CD4-positive, alpha-beta T cell treated with Interleukin-2 at 100 ng/mL for 4 hours (primary cell): ENCODE measurements at places on chromosomes 3 and 15.

- DNase-seq = peak; percentile 77
Measured at GRCh38 chr3:42780892-42781700, 8.0 kb upstream of the CCDC13 start.

GRCh38 chr15:64163659-64164362 is 989 bp upstream of the PPIB start:
- DNase-seq = no peak

DNA sequence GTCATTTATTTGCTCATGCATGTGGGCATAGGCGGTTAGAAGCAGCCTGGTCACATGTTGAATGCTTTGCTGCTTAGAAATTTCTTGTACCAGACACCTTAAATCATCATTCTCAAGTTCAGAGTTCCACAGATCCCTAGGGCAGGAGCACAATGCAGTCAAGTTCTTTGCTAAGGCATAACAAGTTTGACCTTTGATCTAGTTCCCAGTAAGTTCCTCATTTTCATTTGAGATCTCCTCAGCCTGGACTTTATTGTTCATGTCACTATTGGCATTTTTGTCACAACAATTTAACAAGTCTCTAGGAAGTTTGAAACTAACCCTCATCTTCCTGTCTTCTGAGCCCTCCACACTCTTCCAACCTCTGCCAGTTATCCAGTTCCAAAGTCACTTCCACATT is 22.8 kb downstream of the HGD start:
- DNase-seq = no peak

DNA sequence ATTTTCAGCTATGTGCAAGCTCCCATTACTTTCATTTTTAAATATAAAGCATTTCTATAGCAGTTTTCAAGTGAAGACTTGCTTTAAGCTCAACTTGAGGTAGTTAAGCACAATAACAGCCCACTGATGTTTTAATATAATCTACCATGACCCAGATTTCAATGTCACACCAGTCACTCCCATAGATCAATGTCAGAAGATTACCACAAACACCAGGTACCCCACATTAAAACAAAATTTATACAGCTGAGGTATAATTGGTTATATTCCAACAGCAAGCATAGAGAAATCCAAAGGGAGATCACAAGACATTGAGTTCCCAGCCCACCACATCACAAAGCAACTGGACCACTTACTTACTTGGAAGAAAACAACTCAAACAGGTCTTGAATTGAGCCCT is 22.8 kb downstream of the GTPBP8 start:
- DNase-seq = no peak

DNA sequence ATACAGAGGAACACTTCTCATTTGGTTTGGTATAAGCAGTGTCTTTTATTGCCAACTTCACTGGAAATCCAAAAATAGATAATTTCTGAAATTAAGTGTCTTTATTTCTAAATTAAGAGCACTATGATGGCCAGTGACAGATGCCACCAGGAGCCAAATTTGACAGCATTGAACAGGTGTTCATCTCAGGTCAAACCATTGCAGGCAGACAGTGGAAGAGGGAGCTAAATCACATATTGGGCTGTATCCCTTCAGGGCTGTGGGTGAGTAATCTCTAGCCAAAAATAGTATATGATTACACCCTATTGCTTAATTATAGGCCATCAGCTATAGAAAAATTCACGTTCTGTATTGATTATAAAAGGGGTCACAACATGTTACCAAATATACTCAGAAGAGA is 457.7 kb downstream of the NAALADL2 start:
- DNase-seq = no peak

DNA sequence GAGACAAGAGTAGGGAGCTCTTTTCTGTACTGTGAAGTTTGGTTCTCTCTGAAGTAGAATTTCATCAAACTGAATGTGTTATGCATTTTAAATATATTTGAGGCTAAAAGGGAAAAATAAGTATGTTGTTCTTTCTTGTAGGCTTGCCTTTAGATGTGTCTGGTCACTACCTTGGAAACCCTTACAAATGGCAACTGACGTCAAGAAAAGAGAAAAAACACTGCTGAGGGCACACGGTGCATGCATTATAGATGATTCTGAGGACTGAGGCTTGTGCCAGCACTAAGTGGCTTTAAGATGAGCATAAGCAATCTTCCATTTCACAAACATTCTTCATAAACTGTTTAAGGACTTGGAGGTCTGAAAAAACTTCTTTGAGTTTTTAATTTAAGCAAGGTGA is 31.1 kb upstream of the ACTL6A start:
- DNase-seq = no peak

- DNase-seq = no peak
Measured at GRCh38 chr3:36482880-36483279, 102.6 kb downstream of the STAC start.

DNA sequence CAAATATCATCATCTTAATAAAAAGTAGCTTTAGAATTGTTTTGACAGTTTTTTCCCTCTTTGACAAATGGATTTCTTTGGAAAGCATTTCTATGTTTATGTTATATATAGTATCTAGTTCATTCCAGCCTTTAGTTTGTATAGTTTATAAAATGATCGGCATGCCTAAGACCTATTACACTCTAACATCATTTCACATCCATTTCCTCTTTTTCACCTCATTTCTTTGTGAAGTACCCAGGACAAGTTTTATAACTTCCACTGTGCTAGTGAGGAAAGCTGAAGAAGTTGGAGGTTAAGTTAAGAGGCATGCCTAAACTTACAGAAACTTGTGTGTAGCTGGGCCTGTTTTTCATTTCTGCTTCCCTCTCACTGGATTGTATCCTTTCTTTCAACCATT is 178.4 kb downstream of the TP63 start:
- no peak for DNase-seq

DNA sequence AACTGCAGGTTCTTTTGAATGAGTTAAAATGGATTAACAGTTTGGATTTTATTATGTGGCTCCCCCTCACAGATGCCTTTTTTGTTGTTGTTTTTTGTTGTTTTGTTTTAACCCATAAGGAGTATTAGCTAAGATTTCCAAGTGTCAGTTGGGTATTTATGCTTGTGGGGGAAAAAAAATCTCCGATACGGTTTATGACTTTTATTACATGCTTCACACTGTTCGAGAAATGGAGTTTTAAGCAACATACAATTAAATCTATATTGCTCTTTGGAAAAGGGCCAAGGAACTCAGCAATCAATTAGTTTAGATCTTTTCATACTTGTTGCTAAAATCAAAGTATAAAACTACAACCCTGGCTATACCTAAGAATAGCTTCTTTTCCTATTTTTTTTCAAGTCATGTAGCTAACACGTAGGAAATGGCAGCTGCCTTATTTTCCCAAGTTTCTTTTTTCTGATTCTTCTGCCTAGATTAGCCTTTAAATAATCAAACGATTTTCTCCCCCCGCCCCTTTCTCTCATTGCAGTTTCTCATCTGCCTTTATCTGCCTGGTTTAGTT is 16.0 kb downstream of the NR2F2 start:
- DNase-seq = no peak

DNA sequence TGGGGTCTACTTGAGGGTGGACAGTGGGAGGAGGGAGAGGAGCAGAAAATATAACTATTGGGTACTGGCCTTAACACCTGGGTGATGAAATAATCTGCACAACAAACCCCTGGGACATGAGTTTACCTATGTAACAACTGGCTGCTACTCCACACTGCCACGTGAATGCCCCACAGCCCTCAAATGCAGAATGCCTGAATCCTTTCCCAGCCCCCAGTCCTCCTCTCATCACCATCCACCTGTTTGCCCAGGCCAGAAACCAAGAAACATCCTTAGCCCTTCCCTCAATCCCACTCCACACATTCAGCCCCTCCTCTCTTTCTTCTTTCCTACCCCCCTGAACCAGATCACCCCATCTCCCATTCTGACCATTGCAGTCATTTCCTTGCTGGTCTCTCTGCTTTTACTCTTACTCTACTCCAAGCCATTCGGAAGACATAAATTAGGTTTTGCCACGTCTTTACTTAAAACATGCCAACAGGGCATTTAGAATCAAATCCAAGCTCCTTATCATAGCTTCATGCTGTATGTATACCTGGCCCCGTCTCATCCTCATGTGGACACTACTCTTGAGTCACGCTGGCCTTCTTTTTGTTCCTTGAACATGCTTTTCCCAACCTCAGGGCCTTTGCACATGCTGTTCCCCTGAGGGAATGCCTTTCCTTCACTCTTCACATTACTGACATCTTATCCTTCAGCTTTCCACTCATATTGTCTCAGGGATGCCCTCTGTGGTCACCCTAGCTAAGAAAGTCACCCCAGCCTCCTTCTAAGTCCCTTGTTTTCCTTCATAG is 137.5 kb upstream of the ABHD17C start:
- no peak for DNase-seq

- no peak for DNase-seq
Measured at GRCh38 chr3:105367063-105367405, 325 bp downstream of the ALCAM start.

GRCh38 chr3:69819282-69819681 is 80.0 kb downstream of the MITF start:
- no peak for DNase-seq

- no peak for DNase-seq
Measured at GRCh38 chr3:186922790-186923189, 7.5 kb upstream of the ST6GAL1 start.
